ENCODE measurements at places on chromosomes 12 and 14.

DNA sequence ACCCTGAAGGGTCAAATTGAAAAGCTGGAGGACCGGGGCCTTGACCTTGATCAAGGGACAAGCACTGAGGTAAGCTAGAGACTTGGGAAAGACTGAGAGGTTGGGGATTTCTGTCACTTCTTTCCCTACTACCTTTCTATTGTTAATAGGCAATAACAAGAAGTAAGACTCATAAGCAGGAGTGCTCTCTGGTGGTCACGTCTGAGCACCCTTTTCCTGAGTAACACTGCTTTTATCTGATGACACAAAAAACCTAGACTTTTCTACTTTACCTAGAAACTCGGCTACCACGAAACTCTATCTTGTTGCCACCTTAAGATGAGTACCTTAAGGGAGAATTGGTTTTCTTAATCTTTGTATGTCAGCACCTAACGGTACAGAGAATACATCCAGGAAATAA lies 35.5 kb upstream of the PPFIBP1 start:
- DNase-seq = no peak

- no peak for DNase-seq
Measured at GRCh38 chr12:67633708-67634107, 14.8 kb upstream of the DYRK2 start.

DNA sequence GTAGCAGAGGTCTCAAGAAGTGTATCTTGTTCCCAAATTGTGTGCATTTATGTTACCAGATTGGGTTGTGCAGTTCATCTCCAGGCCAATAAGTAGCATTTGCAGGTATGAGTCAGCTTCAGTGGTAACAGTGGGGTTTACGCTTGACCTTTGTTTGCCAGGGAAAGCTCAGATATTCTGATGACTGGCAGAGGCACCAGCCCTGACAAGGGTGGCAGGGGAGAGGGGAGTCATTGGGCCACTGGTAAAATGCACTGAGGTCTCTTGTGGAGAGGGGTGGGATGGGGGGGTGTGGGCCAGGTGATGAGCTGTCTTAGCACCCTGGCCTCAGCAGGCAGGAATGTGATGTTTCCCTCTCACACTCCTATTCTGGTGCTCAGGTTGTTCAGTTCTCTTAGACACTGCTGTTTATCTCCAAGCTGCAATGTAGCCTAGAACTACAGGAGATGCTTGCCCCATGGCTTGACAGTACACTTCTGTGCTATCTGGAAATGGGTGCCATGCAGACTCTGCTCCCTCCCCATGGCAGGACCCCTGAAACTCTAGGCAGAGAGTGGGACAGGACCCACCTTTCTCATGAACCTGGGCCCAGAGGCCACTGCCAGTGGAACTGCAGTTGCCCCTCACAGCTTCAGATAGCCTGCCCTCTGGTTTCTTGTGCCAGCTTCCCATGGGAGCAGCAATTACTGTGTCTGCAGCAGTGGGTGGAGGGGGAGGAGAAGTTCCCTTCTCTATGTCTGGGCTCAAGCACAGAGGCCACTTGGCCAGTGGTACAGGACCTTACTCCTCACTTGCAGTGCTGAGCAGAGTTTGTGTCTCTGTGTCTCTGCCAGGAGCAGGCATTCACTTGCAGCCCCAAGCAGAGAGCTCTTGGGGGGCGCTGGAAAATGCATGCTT lies 31.9 kb downstream of the USP15 start:
- no peak for DNase-seq

- DNase-seq = no peak
Measured at GRCh38 chr12:58388261-58388660, 446.9 kb downstream of the ATP23 start.

DNA sequence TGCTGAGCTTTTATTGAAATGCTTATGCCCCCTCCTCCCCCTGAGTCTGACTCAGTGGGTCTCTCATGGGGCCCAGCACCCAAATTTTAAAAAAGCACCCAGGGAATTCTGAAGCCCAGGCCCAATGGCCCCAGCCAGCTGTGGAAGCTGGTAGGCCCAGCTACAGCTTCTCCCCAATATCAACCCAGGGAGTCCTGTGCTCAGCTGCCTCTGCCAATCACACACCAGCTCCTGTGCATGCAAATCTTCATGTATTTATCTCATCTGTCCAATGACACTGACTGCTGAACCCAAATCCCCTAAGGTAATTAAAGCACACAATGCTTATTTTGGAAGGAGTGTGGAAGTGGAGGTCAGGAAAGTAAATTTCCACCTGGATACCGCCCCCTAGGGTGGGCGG lies 76.3 kb downstream of the CCDC88C start:
- no peak for DNase-seq

DNA sequence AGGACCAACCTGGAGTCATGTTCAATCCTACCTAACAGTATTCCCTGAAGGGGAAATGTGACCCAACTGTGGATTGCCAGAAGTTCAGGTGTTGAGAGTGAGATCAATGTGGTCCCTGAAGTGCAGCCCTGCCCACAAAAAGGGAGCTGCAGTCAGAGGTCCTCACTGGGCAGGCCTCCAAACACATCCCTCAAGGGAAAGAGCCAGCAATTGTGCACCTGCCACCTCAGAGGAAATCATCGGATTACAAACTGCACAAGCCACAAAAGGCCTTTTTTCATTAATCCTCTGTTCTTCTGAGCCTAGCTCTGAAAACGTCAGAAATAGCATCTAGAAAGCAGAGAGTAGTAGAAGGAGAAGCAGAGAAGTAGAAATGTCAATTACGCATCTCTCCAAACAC lies 10.8 kb upstream of the MDM1 start:
- no peak for DNase-seq

GRCh38 chr14:75042035-75042434 lies 9.2 kb downstream of the MLH3 start:
- DNase-seq = no peak

- DNase-seq = no peak
Measured at GRCh38 chr12:28132398-28132797, 57.9 kb upstream of the CCDC91 start.

GRCh38 chr12:13179211-13180074 lies 17.1 kb upstream of the EMP1 start:
- DNase-seq = no peak

GRCh38 chr12:92130999-92131398 lies 14.6 kb downstream of the BTG1 start:
- no peak for DNase-seq

- no peak for DNase-seq
Measured at GRCh38 chr14:69443296-69443805, 41.2 kb upstream of the PLEKHD1 start.

DNA sequence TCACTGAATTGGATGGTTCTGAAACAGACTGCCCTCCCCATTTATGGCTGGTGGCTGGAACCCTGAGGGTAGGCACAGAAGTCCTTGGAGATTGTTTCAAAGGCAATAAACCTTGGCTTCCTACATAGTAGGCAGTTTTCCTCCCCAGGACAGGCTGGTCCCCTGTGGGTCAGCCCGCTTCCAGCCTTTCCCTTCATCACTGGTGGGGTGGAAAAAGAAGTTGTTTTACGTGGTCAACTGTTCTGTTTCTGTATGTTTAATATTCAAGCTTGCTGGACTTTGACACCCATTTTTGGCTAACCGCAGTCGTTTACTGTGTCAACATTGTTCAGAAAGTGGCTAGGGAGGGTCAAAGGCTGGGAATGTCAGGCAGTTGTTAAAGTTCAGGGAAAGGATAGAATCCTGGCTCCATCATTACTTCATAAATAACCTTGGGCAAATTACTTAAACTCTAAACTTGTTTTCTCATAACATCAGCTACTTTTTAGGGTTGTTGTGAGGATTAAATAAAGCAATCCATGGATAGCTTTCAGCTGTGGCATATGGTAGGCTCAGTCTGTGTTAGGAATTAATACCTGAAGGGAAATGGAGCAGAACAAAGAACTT lies 2.4 kb downstream of the KLHDC2 start:
- peak; percentile 49 for DNase-seq

All from AG09319 (cell line).